Hematopoietic multipotent progenitor cell treated with erythropoietin and hydrocortisone succinate and interleukin-3 and kit ligand, for 4 days (in vitro differentiated cells): ENCODE measurements at places on chromosomes 1 and 21.

- DNase-seq: no peak
Observed at GRCh38 chr1:14366091-14367018, 232.1 kb upstream of the KAZN start.

DNA sequence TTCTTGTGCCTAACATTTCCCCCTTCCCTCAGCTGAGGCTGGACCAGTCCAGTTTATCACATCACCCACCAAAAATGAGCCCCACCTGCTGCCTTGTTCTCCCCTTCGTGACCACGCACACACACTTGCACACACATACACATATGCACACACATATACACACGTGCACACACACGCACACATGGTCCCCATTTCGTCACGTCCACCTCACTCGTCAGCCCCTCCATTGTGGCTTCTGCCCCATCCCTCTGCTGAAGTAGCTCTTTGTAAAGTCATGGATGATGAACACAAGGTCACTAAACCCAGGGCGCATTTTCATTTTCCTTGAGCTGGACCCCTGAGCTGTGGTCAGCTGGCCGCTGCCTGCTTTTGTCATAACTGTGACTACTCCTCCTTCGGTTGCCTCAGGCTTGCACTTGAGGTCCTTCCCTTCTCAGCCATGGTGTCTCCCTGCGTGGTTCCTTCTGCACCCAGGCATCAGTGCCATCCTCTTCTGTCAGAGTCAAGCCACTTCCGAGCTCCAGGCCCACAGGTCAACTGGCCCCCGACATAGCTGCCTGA, 93.8 kb downstream of the SYT2 start:
- DNase-seq: no peak

GRCh38 chr1:93323185-93323820, 22.4 kb upstream of the DR1 start:
- no peak for DNase-seq

- no peak for DNase-seq
Observed at GRCh38 chr1:36784147-36784859, 250.0 kb downstream of the GRIK3 start.

- no peak for DNase-seq
Observed at GRCh38 chr1:81349194-81349965, 451.4 kb upstream of the ADGRL2 start.

- no peak for DNase-seq
Observed at GRCh38 chr1:201917362-201918033, 28.8 kb downstream of the SHISA4 start.

- peak; percentile 41 for DNase-seq
Observed at GRCh38 chr1:30809514-30810263, 52.1 kb upstream of the LAPTM5 start.

DNA sequence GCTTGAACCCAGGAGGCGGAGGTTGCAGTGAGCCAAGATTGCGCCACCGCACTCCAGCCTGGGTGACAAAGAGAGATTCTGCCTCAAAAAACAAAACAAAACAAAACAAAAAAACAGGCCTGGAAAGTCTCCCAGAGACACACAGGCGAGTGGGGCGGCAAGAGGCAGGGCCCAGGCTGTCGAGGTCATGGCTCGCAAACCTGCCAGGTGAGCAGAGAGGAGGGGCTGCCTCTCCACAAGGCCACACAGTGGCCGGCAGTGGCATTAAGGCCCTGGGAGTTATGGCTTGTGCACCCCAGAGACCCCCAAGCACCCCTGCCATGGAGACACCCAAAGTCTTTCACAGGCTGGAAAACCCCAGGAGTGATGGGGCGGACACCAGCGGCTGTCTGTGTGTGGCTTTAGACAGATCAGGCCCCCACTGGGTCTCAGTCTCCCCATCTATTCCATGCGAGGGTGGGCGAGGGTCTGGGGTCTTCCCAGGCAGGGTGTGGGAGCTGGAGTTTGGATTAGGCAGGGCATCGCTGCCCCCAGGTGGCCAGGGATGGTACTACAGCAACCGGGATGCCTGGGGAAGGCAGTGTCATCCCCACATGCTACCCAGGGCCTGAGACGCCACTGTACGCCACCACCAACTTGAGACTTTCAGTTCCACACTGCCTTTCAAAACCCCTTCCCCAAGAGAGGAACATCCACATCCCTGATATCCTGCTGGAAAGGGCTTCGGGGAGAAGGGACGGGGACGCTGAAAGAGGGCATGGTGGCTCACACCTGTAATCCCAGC, 7.3 kb upstream of the CTRC start:
- DNase-seq: peak; percentile 70

DNA sequence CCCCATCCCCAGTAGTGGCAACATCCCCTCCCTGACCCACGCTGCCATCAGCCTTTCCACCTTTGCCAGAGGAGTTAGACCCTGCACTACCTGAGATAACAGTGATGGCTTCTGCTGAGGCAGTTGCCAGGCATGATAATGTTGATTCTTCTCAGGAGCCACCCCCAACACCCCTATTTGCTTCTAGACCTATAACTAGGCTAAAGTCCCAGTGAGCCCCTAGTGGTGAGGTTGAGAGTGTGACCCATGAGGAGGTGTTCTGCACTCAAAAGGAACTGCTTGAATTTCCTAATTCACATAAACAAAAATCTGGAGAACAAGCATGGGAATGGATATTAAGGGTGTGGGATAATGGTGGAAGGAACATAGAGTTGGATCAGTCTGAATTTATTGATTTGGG, 159.6 kb upstream of the COL11A1 start:
- peak; percentile 2 for DNase-seq

- DNase-seq: no peak
Observed at GRCh38 chr1:187027253-187027652, 198.5 kb downstream of the PLA2G4A start.

DNA sequence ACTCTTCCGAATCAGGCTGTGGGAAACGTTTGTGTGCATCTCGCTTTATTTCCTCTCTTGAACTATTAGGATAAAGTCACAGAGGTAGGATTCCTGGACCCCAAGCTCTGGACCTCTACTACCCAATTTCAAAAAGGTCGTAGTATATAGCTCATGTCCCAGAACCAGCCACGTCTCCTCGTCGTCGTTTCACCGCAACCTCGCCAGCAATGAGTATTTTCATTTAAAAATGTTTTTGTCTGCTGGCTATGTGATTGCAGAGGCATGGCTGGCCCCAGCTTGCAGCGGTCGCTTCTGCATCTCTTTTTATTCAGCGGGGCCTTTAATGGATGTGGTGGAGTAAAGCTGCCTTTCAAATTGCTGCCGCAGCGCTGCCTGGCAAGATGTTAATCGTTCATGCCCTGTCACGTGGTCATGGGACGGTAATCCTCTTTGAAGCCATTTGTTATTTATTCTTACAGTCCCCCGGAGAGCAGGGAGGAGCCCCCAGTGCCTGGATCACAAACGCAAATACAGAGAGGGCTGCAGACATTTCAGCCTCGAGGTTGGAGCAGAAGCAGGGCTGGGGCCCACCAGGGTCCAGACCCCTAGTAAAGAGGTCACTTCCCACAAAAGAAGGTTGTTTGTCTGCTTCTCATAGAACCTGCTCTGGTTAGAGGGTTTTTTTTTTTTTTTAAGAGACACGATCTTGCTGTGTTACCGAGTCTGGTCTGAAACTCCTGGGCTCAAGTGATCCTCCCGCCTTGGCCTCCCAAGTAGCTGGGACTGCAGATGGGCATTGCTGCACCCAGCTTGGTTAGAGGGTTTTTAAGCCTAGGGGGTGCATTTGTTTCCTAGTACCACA, 11.6 kb upstream of the NPHP4 start:
- no peak for DNase-seq

GRCh38 chr1:3712573-3713535, 39.4 kb upstream of the CCDC27 start:
- DNase-seq: no peak

DNA sequence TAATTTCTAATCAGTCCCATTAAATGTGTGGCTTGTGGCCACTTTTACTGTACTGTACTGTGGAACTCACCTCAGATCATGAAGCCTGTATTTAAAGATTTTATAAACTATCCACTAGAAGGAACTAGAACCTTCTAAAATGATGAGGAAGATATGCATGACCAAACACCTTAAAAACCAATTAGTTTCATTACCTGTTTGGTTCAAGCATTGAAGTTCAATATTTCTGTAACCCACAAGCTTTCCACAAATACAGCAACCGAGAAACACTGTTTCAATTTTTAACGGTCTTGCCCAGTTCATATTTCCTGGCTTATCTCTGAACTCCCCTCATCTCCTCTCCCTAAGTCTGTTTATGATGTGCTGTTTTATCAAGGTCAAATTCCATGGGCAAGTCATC, 264.3 kb upstream of the PLD5 start:
- DNase-seq: no peak

- no peak for DNase-seq
Observed at GRCh38 chr1:64890699-64891447, 75.5 kb downstream of the JAK1 start.

DNA sequence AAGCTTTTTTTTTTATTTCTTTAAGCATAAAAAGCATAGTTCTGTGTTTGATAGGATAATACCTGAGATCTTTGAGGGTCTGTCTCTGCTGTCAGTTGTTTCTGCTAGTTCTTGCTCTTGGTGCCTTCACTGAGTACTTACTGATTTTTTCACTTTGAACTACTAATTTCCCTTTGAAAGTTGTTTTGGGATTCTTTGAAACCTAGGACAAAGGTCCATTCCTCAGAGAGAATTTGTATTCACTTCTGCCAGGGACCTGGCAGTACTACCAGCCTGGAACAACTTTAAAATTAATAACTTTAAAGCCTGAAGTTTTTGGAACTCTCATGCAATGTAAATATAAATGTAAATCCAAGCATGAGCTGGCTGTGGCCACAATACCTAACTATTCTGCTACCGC, 190.1 kb downstream of the TM2D1 start:
- no peak for DNase-seq

- no peak for DNase-seq
Observed at GRCh38 chr1:9732123-9732971, 80.8 kb downstream of the PIK3CD start.

GRCh38 chr21:44858791-44859190, 14.7 kb downstream of the PTTG1IP start:
- no peak for DNase-seq

DNA sequence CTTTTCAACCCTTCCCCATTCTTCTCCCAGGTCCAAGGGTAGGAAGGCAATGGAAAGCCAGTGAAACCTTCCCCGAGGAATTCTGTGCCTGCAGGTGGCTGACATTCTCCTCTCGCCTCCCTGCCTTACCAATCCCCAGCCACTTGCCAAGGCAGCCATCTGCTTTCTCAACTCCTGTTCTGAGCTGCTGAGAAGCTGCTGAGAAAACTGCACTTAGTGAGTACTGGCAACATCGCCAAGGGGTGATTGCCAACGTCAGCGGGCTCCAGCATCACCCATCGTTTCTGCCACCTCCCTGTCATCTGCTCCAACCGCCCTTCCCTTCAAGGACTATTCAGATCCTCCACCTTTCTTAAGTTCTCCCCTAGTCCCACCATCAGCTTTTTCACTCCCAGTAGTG, 106.0 kb downstream of the PTPRU start:
- DNase-seq: no peak

DNA sequence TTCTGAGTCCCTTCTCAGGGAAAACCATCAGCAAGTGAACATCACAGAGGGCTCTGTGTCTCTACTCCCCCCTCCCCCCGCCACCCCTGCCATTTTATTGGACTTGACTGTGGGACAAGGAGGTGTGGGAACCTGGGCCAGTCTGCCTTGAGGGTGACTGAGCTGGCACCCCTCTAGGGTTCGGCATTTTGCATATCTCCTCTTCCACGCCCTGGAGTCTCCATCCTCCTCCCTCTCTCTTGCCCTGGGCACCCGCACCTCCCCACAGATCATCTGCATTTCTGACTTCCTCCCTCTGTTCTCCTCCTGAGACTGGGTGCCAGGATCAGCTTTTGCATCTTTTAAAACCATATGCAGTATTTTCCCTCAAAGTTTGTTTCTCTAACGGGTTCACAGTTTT, 107.1 kb upstream of the ERRFI1 start:
- DNase-seq: no peak
